Stimulated activated CD4-positive, alpha-beta T cell treated with anti-CD3 and anti-CD28 coated beads, TNF-alpha, amount 100 ng/mL, for 1 hour (primary cell): ENCODE measurements at places on chromosomes 16 and 17.
A peak's percentile ranks its signal among the peaks of the same experiment; 100 is the strongest.

GRCh38 chr16:29825145-29826044 lies 5.1 kb downstream of the MVP start:
- DNase-seq: no peak

DNA sequence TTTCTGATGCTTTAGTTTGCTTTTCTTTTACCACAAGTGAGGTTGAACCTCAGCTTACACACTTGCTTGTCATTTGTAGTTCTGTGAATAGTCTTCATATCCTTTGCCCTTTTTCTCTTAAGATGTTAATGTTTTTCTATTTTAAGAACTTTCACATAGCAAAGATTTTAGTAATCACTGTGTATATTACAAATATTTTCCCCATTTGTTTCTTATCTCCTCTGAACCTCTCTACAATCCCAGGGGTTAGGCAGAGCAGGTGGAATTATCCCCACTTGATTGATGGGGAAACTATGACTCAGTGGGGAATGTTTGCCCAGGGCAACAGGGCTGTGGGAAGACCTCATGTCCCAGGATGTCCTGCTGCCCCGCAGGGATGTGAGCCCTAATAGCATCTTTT lies 11.7 kb upstream of the MYH3 start:
- no peak for DNase-seq

GRCh38 chr17:78991906-78992532 lies 12.3 kb upstream of the LGALS3BP start:
- DNase-seq: no peak

GRCh38 chr17:81393684-81394376 lies 1.4 kb upstream of the BAHCC1 start:
- DNase-seq: no peak

DNA sequence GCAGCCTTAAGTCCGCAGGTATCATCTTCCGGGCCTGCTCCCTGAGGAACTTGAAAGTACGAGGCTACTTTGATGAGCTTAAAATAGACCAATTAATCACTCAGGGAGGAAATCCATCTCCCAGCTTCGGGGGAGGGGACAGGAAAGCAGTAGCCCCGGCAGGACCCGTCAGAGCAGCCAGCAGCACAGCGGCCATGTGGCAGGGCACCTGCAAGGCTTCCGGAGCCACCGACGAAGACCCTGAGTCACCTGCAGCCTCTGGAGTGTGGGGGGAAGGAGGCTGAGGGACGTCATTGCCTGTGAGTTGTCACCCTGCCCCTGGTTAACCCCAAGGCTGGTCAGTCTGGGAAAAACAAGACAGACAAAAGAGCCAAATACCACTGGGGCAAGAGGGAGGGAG lies 4.4 kb upstream of the CYB561 start:
- DNase-seq: no peak

- no peak for DNase-seq
Observed at GRCh38 chr16:80176114-80176513, 364.7 kb upstream of the DYNLRB2 start.

DNA sequence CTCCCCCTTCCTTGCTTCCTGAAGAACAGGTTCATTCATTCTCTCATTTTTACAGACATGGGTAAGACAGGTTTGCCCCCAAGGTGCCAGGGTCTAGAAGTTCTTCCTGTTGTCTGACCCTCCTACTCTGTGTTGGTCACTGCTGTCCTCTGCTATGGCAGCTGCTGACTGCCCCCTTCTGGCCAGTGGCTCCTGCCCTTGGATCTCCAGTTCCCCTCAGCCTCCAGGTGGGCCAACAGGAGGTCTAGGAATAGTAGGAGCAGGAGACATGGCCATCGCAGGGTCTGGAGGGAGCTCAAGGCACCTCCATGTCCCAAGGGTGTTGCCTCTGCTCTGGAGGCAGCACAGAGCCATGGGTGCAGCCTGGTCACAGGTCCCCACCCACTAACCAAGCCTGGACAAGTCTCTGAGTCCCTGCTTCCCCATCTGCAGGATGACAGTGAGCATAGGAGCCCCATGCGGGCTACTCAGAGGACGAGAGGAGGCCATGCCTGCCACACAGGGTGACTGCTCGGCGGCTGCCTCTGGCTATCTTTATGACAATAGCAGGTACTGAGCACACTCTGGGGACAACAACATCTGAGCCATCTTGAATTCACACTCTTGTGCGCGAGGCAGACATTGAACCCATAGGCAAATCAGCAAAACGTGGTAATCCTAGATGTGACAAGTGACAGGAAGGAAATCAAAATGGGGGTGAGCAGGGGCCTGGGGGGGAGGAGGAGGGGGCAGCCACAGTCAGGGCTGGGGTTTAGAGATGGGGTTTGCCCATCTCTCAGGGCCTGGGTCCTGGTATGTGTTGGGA lies 27.0 kb upstream of the NXPH3 start:
- no peak for DNase-seq

GRCh38 chr16:83692224-83692623 lies 115.6 kb upstream of the HSBP1 start:
- DNase-seq: no peak

- DNase-seq: no peak
Observed at GRCh38 chr16:66026211-66026610, 340.3 kb upstream of the CDH5 start.

GRCh38 chr16:89556750-89557689 lies 3.5 kb upstream of the RPL13 start:
- DNase-seq: peak; percentile 41

GRCh38 chr17:38701504-38702165 lies 3.4 kb upstream of the MLLT6 start:
- peak; percentile 26 for DNase-seq

DNA sequence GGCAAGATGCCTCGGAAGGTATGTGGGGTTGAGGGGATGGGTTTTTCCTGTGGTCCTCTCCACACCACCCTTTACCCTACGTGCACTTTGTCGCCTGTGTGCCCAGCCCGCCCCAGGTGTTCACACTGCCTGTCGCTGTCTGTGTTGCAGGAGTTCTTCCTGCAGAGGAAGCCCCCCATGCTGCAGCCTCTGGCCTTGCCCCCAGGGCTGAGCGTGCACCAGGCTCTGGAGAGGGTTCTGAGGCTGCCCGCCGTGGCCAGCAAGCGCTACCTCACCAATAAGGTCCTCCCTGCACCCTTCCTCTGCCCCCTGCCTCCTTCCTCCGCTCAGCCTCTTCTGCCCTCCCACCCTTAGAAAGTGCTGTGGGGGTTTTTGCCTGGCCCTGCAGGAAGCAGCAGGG lies 15.2 kb downstream of the PFAS start:
- DNase-seq: no peak

- DNase-seq: no peak
Observed at GRCh38 chr16:81461243-81461642, 16.6 kb downstream of the CMIP start.

GRCh38 chr16:79411805-79412204 lies 188.7 kb downstream of the MAF start:
- no peak for DNase-seq

- no peak for DNase-seq
Observed at GRCh38 chr16:51968749-51969148, 578.2 kb downstream of the TOX3 start.

GRCh38 chr16:2831203-2831602 lies 1.1 kb downstream of the ZG16B start:
- no peak for DNase-seq

DNA sequence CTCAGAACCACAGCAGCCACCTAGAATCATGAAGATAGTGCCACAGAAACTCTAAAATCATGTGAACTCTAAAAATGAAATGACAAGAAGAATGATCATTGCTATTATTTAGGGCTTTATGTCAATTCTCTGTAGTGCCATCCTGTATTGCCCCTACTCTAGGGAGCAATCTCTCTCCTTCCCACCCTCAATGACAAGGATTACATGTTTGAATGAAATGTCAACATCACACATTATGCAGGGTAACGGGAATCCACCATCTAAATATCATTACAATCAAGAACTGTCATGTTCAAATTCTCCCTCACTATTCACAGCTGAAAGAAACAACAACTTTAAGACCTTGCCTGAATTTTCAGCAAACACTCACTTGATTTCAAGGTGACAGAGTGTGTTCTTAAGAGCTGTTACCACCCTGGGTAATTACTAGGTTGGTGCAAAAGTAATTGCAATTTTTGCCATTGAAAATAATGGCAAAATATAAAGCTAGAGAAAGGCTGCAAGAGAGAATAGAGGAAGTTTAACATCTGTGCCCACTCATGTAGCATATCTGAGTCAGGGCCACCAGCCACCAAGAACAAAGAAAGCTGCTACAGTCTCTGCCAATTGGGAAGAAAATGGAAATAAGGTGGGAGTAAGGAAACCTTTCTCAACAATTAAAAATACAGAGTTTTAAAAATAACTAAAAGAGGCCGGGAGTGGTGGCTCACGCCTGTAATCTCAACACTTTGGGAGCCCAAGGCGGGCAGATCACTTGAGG lies 112.8 kb upstream of the PSMD7 start:
- no peak for DNase-seq

- peak; percentile 57 for DNase-seq
Observed at GRCh38 chr17:38898812-38899348, 26.5 kb upstream of the LASP1NB start.

- DNase-seq: no peak
Observed at GRCh38 chr17:68646626-68647526, 45.7 kb upstream of the FAM20A start.

GRCh38 chr17:46037722-46038255 lies 38.7 kb downstream of the STH start:
- DNase-seq: no peak

DNA sequence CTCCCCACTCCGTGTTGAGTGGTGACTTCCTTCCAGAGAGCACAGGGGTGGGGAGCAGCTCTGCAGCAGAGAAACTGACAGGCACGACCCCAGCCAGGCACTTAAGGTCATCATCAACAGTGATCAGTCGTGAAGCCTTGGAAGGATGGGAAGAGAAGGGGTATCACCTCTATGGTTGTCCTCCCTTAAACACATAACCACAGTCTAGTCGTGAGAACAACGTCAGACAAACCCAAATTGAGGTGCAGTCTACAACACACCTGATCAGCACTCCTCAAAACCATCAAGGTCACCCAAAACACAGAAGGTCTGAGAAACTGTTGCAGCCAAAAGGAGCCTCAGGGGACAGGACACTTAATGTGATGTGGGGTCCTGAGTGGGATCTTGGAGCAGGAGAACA lies 68.3 kb downstream of the MPRIP start:
- no peak for DNase-seq

DNA sequence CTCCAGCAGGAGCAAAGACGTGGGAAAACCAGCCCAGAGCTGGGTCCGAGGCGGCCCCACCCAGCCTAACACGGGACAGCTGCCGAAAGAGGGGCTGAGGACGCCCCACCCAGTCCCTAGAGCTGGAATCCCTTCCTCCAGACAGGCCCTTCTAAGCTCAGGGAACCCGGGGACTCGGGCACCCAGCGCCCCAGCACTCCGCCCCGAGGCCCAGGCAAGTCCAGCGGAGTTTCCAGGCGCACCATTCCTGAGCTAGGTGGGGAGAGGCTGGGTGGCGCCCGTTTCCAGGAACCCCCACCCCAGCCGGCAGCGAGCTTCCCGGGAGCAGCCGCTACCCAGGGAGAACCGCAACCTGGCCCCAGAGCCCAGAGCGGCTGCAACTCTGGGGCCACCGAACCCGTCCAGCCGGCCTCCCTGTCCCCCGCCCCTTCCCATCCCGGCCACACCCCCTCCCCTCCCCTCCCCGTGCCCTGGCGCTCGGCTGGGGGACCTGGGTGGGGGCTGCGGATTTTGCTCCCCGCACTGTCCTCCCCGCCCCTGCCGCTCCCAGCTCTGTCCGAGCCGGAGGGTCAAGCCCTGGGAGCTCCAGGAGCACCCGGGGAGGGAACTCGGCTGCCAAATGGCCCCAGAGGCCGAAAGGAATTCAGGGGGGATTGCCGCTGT lies 536 bp downstream of the TMC6 start:
- DNase-seq: no peak

- no peak for DNase-seq
Observed at GRCh38 chr16:74107795-74108610, 188.6 kb upstream of the PSMD7 start.

DNA sequence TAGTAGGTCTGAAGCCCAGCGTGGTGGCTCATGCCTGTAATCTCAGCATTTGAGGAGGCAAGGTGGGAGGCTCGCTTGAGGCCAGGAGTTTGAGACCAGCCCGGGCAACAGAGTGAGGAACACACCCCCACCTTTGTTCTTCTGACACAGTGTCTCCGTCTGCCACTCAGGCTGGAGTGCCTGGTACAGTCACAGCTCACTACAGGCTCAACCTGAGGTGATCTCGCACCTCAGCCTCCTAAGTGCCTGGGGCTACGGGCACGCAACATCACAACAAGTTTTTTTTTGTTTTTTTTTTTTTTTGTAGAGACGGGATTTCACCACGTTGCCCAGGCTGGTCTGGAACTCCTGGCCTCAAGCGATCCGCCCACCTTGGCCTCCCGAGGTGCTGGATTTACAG lies 6.7 kb upstream of the TLCD3A start:
- no peak for DNase-seq

GRCh38 chr17:8894673-8895578 lies 27.5 kb upstream of the PIK3R6 start:
- DNase-seq: no peak

DNA sequence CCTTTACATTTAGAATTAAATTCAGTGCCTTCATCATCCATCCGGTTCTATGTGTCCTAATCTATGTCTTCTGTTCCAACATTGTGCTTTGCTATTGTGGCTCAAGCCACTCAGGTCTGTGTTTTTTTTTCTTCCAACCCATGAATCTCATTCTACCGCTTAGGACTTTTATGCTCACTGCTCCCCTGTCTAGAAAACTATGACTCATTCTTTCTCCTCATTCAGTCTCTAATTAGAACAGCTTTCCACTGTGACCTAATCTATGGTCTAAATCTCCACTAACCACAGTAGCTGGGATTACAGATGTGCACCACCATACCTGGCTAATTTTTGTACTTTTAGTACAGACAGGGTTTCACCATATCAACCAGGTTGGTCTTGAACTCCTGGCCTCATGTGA lies 418.7 kb downstream of the KCNJ2 start:
- no peak for DNase-seq

DNA sequence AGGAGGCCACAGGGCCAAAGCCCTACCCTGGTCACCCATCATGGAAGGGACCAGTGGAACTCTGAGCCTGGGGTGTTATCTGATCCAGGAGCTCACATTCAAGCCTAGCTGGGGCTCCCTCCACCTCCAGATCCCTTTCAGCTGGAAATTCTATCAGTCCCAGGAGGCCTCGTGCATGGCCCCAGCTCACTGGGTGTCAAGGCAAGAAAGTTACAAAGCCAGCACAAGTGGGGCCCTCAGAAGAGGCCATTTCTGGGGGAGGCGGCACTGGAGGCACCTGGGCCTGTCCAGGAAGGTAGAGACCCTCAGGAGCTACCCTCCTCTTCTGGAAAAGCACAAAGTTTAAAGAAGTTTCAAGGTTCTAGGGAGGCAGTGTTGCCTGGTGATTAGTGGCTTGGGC lies 4.8 kb downstream of the CA7 start:
- no peak for DNase-seq
